ENCODE measurements at places on chromosomes 4 and X. TPM values are rescaled to one million over a fixed set of nuclear protein-coding genes. Genes with fewer than 3 reads are reported as not detected.

P2RY4 gene
- 0.06 TPM for polyA plus RNA-seq

GPAT3 gene
- 2.4 TPM for polyA plus RNA-seq

PTPN13 gene
- 23.5 TPM for polyA plus RNA-seq

CAPN6 gene
- polyA plus RNA-seq = 0.06 TPM

GLUD2 gene
- 1.1 TPM for polyA plus RNA-seq

COQ2 gene
- polyA plus RNA-seq = 20.3 TPM

FRMPD3 gene
- polyA plus RNA-seq = not detected

CSAG1 gene
- polyA plus RNA-seq = not detected

DNA sequence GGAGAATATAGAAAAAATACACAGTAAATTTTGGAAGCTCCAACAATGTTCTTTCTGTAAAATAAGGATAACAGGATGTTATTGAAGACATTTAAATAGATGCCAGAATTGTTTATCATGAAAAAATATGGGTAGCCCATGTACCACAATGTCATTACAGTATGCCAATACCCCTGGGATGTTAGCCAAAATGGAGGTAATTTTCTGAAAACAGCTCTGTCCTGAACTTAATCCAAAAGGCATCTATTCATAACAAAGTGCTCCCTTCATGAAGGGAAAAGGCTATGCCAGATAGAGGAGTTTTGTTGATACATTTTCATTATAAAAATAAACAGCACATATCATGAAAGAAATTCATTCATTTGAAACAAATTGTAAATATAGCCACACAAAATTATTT, 1902.6 kb upstream of the AGA start:
- DNase-seq = no peak

DNA sequence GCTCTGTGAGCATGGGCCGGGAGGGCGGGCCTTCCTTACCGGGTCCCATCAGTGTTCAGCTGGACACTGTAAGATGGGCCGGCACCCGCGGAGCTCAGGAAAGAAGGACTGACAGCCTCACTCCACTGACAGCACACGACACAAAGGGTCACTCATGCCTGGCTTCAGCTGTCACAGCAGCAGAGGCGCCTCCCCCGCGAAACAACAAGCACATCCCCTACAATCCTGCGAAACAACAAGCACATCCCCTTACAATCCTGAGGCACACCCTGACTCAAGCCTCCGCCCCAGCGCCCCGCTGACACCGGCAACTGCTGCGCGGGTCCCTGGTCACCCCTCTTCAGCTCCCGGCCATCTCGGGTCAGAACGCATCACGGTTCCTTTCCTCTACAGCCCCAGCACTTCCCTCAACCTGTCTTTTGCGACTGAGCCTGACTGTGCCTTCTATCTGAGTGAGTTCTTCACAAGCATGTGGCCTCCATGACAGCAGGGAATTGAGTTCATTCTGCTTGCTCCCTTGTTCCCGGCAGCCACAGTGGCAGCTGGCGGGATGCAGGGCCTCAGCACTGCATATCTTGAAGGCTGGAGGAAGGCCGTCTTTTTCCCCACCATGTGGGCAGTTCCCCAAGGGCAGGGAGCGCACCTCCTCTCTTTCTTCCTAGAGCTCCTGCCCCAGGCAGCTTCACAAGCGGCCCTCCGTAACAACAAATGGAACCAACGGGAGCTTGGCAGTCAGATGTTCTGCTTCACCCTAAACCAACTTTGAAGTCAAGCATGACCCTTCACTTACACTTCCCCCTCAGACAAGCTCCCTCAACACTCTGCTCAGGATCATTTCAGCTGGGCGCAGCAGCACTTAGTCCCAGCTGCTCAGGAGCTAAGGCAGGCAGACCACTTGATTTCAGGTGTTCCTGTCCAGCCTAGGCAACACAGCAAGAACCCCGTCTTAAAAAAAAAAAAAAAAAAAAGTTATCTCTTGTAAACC, 39.6 kb downstream of the SCD5 start:
- no peak for DNase-seq

- no peak for DNase-seq
Observed at GRCh38 chr4:109870061-109870460, 22.2 kb downstream of the LRIT3 start.

GRCh38 chr4:171812665-171813525, at the start of gene GALNTL6:
GALNTL6 (plus strand) TSS chr4:171813404.
- no peak for DNase-seq

GRCh38 chr4:116358633-116359222, 726.6 kb downstream of the TRAM1L1 start:
- peak; percentile 78 for DNase-seq

- no peak for DNase-seq
Observed at GRCh38 chrX:25869761-25870160, 268.4 kb upstream of the MAGEB18 start.

DNA sequence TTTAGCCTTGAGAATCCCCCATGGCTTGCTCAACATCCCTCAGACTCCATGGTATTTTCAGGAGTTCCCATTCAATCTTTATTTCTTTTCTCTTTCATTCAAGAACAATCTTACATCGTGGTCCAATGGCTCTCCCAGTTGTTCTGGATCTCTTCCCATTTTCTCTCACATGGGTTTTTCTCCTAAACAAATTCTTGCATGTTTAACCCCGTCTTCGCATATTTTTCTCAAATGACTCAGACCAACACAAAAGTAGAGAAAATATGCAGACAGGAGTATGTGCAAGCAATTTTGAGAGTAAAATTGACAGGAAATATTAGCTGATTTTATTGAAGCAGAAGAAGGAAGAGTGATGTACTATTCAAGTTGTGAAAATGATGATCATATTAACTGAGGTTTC, 396.4 kb upstream of the TRAM1L1 start:
- no peak for DNase-seq

DNA sequence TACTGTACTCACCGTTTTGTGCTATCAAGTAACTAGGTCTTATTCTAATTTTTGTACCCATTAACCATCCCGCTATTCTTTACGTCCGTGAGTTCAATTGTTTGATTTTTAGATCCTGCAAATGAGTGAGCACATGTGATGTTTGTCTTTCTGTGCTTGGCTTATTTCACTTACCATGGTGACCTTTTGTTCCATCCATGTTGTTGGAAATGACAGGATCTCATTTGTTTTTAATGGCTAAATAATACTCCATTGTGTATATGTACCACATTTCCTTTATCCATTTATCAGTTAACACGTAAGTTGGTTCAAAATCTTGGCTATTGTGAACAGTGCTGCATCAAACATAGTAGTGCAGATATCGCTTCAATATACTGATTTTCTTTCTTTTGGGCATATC, 48.3 kb downstream of the USP9X start:
- no peak for DNase-seq

- no peak for DNase-seq
Observed at GRCh38 chr4:87532907-87533306, 3.7 kb upstream of the SPARCL1 start.

DNA sequence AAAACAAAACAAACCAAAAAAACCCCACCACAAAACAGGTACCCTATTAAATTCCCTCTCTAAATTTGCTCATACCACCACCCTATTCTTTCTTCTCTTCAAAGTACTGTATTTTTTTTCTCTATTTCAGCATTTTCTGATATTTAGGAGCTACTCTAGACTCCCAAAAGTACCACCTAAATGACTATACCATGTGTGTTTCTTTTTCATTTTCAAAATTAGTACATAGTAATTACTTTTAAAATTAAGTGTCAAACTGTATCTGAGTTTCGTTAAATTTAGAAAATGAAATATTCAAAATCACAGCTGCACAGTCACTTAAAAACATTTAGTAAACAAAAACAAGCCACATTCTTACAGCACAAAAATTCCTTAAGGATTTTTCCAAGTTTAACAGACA, 161.7 kb downstream of the FBXW7 start:
- no peak for DNase-seq

DNA sequence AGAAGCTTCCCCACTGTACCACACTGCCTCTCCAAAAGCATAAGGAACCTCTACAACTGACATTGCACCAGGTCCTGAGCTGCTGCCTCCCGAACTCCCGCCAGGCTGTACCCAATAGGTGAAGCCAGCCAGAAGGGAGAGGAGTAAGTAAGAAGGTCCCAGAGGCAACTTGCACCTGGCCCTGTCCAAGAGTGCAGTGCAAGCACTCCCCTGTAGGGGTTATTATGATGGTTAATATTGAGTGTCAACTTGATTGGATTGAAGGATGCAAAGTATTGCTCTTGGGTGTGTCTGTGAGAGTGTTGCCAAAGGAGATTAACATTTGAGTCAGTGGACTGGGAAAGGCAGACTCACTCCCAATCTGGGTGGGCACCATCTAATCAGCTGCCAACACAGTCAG, 879.3 kb upstream of the SLIT2 start:
- DNase-seq = no peak

GRCh38 chr4:3336382-3337356, 43.8 kb downstream of the RGS12 start:
- no peak for DNase-seq

GRCh38 chr4:164937576-164938270, 39.7 kb downstream of the TRIM61 start:
- DNase-seq = no peak

GRCh38 chrX:103739421-103739820, 28.7 kb downstream of the TMEM31 start:
- DNase-seq = no peak

DNA sequence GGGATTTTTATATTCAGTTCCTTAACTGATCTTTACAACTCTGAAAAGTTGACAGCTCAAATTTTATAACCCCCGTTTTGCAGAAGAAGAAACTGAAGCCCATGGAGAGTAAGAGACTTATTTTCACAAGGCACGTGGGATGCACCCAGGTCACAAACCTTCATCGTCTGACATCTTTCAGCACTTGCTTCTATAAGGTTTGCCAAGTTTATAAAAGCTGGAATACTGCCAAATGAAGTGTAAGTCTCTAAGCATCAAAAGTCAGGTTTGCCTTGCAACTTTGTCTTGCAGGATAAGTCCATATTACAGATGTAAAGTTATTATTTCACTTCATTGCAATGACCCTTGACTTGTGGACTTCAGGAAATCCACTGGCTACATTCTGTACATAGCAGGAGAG, 6.3 kb upstream of the KCNIP4 start:
- no peak for DNase-seq

DNA sequence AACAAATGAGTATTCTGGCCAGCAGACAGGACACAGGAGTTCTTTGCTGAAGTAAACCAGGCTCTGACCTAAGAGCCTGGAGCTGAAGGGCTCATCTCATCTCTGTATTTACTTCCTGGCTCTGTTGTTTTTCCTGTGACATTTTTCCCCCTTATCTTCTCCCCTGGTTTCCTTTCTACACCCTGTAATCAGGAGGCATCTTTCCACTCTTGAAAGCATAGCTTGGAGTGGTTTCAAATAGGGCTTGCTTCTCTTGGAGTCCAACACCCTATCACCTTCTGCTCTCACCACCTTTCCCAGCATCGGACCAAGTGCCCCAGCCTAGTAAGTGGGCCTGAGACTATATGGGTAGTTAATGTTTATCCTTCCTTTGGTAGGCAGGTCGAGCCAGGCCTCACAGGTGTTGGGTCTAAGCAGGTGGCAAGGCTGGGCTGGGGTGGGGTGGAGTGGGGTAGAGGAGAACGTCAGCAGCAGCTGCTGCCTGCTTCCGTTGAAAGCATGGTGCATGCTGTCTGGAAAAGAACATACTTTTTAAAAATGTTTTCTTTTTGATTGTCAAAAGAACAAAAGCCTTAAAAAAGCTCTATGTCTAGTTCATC, 1.2 kb downstream of the DRP2 start:
- no peak for DNase-seq

Data from keratinocyte (primary cell).